ENCODE measurements at places on chromosomes 2 and 18.

DNA sequence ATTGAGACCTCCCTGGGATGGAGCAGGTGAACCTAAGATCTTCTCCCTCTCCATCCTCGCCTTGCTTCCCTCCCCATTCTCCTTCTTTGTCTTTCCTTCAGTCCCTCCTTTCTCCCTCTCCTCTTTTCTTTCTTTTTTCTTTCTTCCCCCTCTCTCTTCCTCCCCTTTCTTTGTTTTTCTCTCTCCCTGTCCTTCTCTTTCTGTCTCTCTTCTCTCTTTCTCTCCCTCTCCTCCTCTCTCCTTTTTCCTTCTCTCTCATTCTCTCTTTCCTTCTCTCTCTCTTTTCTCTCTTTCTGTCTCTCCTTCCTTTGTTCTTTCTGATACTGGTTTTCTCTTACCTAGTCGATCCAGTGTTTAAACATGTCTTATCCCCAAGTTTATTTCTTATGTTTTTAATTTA lies 10.7 kb downstream of the MREG start:
- no peak for ATAC-seq

DNA sequence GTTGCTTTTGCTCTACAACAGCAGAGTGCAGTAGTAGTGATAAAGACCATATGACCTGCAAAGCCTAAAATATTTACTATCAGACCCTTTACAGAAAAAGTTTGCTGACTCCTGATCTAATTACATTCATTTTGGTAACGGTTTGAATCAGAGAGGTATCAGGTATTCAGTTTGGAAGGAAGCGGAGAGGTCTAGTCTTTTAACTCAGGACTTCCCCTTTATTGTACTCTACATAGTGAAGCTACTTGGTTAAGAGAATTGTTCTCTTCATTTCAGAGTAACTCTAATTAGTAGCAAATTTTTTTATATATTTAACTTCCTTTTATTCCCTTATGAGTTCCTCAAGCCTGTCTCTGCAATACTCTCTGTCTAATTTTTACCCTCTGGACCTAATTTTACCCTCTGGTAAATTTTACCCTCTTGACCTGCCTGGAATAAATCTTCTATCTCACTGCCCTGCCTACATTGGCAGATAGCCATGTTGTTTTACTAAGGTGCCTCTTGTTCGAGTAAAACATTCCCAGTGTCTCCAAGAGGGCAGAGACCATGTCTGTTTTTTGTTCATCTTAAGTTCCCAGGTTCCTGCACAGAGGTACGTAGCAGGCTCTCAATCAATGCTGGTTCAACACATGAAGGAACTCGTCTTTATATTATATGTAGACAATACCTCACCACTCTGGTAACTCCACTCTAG lies 170.6 kb downstream of the DNAH6 start:
- ATAC-seq, result no peak

GRCh38 chr2:113711851-113712250 lies 44.6 kb downstream of the SLC35F5 start:
- ATAC-seq, result no peak

- no peak for ATAC-seq
These were observed 82.7 kb upstream of the SLC39A10 start for GRCh38 chr2:195574312-195574711.

DNA sequence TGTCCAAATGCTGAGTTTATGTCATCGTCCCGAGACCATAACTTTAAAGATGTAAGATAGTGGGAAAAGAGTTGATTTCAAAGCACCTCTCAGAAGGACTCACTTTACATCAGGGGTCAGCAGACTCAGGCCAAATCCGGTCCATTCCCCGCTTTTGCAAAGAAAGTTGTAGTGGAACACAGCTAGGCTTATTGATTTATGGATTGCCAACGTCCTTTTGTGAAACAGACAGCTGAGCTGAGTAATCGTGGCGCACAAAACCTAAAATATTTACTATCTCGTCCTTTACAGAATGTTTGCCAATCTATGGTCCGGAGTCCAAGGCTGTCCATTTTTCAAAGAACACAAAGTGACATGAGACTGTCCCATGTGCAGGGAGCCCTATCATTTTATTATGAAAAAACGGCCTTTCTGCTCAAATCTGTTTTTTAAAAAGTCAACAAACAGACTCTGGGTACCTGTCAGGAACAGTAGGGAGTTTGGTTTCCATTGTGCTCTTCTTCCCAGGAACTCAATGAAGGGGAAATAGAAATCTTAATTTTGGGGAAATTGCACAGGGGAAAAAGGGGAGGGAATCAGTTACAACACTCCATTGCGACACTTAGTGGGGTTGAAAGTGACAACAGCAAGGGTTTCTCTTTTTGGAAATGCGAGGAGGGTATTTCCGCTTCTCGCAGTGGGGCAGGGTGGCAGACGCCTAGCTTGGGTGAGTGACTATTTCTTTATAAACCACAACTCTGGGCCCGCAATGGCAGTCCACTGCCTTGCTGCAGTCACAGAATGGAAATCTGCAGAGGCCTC lies at the start of gene IL1RN:
Gene IL1RN, plus strand, starts transcription at position 754 of the 801 bp plus-strand sequence. Its CDS starts 27 bp downstream, at position 781.
- ATAC-seq, result no peak

- ATAC-seq, result no peak
These were observed 745.9 kb upstream of the SLC8A1 start for GRCh38 chr2:41197781-41198180.

DNA sequence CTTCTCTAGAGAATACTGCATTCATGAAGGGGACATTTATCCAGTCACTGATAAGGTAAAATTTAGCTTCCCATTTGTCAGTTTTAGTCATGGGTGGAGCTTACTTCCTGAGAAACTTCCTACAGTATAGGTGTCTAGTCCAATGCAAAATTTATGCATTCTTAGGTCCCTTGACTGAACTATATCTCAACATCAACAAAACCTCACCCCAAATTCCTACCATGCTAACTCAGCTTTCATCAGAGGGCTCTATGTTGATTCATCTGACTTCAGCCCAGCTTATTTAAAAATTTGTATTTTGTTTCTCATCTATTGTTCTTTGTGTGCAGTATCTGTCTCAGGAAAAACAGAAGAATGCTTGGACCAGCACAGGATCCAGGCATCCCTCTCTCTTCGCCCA lies 296.4 kb upstream of the ACVR2A start:
- no peak for ATAC-seq

- no peak for ATAC-seq
These were observed 87.3 kb upstream of the CNGA3 start for GRCh38 chr2:98258906-98259305.

- ATAC-seq, result no peak
These were observed 230.3 kb upstream of the RBBP8 start for GRCh38 chr18:22702806-22703205.

- peak; percentile 74 for ATAC-seq
These were observed 77.7 kb downstream of the GULP1 start for GRCh38 chr2:188369365-188369764.

- no peak for ATAC-seq
These were observed 65.1 kb downstream of the GAREM1 start for GRCh38 chr18:32405588-32405987.

- no peak for ATAC-seq
These were observed 44.3 kb downstream of the ZNF236 start for GRCh38 chr18:76866666-76867065.

GRCh38 chr2:16649353-16650286 lies 16.0 kb downstream of the CYRIA start:
- ATAC-seq, result no peak

- ATAC-seq, result no peak
These were observed 31.9 kb upstream of the MAPRE3 start for GRCh38 chr2:26938399-26939118.

GRCh38 chr2:207311316-207312005 lies 145.7 kb upstream of the KLF7 start:
- ATAC-seq, result peak; percentile 86

Measured in SK-N-SH treated with all-trans-retinoic acid at 6 μM for 48 hours (cell line).